Fibroblast of pulmonary artery (primary cell): ENCODE measurements at places on chromosomes 2 and 18.

- DNase-seq: no peak
Measured at GRCh38 chr2:100494712-100495111, 24.4 kb downstream of the NMS start.

- no peak for DNase-seq
Measured at GRCh38 chr18:72726201-72726600, 141.6 kb downstream of the NETO1 start.

GRCh38 chr2:38432820-38433606 is 55.9 kb upstream of the ATL2 start:
- DNase-seq: peak; percentile 4

- no peak for DNase-seq
Measured at GRCh38 chr2:85089585-85089984, 43.6 kb upstream of the TCF7L1 start.

GRCh38 chr2:135742325-135742757 is 686 bp downstream of the UBXN4 start:
- peak; percentile 60 for DNase-seq

GRCh38 chr18:65516209-65516608 is 234.6 kb upstream of the CDH7 start:
- DNase-seq: no peak

DNA sequence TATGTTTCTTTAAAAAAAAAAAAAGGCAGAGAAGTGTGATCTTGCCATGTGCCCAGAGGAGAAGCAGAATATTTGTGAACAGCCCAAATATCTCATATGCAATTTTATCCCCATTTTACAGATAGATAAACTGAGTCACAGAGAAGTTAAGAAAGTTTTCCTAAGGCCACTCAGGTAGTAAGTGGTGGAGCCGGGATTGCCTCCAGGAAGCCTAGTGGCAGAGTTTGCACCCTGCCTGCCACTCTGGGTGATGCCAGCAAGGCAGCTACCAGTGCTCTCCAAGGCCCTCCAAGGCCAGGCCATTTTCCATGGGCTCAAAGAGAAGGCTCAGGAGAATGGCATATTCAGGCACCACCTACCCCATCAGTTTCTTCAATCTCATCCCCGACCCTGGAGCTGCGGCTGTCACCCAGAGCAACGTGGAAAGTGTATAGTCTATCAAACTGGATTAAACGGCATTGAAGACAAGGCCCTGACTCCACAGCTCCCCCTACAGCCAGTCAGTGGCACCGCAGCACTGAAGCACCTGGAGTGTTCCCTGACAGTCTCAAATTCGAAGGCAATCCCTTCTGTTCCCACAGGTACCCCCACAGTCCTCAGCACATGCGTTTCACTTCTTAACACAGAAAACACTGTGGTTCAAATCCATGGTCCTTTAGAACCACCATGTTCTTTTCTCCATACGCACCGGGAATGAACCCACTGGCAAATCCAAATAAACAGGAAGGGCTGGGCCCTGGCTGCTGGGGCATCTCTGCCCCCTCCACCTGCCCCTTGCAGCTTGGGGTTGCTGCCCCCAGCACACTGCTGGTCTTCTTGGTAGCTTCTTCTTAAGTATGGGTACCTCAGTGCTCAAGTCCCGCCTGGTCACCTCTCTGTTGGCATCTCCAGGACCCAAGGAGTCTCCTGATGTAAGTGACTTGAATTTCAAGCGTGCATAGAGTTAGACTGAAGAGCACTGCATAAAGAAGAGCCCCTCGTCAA is 175.3 kb downstream of the INHBB start:
- DNase-seq: peak; percentile 61

DNA sequence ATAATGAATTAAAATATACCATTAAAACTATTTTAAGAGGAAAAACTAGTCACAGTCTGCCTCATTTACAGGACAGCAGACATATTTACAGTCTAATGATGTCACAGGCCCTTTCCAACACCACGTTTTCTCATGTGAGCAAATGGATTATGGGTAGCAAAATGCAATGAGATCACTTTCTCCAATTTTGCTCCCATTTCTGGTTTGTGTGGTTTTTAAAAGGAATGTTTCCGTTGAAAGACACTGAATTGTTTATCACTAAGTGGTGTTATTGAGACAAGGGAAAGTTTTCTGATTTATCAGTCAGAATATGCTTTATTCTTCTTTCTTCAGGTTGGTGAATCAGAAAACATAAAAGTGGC is 11.4 kb upstream of the NR4A2 start:
- peak; percentile 16 for DNase-seq

DNA sequence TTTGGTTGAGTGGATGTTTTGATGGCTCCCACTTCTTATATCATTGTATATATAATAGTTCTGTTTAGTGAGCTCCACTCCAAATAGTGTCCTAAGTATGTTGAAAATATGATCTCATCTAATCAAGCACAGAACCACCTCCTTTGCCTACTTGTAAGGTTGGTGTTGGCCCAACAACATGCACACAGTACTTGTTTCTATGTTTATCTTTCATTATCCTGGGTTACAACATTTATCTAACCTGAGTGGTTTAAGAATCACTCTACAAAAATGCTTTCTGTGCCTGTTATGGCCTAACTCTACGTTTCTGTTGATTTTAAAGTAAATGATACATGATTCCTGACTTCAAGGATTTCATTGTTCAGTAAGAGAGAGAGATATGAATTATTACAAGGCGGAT is 281.9 kb downstream of the FIGN start:
- peak; percentile 3 for DNase-seq

DNA sequence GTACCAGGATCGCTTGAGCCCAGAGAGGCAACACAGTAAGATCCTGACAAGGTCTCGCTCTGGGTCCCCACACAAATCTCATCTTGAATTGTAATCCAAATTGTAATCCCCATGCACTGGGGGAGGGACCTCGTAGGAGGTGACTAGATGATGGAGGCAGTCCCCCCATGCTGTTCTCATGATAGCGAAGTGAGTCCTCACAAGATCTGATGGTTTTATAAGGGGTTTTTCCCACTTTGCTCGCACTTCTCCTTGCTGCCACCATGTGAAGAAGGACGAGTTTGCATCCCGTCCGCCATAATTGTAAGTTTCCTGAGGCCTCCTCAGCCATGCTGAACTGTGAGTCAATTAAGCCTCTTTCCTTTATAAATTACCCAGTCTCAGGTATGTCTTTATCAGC is 46.0 kb upstream of the SERTAD2 start:
- DNase-seq: no peak

- no peak for DNase-seq
Measured at GRCh38 chr18:5618047-5618688, 74.4 kb upstream of the EPB41L3 start.

DNA sequence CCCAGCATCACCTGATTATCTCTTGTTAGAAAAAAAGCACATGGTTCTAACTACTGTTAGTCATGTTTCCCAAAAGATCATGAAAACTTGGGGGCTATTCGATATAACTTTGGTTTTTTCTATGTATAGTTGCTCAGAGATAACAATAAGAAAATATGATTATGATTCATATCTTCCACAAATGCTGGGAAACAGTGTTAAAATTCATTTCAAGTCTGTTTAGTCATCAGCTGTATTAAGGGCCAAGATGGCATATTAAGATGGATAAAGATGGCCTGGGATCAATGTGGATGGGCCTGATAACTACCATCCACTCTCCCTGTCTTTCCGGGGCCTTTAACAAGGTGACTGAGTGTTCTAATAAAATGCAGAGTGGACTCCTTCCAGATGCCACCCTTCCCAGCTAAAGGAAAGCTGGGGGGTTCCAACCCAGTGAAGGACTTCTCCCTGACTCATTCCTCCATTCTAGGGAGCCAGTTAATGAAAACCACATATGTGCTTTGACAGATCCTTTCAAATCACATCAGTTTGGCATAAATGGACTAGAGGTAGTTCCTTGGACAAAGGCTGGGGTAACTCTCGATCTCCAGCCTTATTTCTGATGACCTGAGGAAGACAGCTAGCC is 221.6 kb downstream of the VAPA start:
- no peak for DNase-seq

DNA sequence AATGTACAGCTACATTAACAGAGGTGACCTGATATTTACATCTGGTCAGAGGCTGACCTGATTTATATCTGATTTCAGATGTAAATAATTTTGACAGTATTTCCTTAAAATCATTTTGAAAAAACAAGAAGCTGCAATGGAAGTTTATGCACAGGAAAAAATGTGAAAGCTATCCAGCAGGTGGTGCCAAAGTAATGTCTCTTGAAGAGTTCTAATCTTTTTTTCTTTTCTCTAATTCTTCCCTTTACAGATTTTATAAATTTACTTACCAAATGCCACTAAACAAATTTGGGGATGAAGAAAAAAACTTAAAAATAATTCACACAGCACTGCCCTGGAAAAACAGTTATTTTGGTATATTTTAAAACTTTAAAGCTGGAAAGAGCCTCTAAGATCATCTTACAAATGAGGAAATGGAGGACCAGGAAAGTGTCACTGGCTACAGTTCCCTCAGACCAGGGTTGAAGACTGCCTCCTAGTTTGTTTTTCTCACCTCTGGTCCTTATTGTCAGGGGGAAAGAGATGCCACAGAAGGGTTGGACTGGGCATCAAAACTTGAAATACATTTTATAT is 16.4 kb upstream of the FBLN7 start:
- peak; percentile 80 for DNase-seq

DNA sequence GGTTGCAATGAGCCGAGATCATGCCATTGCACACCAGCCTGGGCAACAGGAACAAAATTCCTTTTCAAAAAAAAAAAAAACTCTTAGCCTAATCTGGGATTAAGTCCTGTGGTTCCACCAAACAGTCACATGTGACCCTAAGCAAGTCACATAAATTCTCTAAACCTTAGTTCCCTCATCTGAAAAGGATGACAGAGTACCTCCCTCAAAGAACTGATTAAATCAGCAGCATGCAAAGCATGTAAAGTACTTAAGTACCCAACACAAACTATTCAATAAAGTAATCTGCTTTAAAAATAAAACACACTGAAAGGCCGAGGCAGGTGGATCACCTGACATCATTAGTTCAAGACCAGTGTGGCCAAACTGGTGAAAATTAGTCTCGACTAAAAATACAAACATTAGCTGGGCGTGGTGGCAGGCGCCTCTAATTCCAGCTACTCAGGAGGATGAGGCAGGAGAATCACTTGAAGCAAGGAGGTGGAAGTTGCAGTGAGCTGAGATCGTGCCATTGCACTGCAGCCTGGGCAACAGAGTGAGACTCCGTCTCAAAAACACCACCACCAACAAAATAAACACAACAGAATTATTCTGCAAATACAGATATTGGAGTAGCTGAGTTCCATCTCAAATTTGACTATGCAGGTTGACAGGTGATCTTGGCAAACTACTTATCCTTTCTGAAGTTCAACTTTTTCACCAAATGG is 7.0 kb downstream of the USP34 start:
- DNase-seq: no peak

DNA sequence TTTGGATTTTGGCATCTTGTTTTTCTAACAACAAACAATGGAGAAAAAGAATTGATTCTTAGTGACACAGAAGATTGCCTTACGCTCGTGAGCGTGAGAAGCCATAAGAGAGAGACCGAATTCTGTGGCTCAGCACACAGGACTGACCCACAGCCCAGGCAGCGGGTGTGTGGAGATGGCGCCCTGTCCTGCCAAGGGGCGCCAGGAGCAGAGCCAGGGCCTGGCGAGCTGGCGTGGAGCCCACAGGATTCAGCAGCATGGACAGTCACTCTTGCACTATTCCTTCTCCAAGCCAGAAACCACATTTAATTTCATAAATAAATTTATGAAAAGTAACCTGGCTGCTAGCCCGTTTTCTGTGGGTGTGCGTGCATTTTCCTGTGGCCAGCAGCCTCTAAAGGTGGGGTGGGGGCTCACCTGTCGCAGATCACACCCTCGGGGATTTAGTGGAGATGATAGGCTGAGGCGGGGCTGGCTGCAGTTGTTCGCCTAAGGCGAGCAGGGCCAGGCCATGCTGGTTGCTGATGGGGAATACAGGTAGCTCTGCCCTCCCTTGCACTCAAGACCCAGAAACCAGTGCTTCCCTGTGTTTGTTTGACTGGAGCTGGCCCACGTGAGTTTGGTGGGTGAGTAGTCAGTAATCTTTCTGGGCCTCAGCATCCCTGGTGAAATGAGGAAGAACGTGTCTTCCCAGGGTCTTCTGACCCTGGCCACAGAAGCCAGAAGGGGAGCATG is 46.2 kb downstream of the FAM168B start:
- no peak for DNase-seq

DNA sequence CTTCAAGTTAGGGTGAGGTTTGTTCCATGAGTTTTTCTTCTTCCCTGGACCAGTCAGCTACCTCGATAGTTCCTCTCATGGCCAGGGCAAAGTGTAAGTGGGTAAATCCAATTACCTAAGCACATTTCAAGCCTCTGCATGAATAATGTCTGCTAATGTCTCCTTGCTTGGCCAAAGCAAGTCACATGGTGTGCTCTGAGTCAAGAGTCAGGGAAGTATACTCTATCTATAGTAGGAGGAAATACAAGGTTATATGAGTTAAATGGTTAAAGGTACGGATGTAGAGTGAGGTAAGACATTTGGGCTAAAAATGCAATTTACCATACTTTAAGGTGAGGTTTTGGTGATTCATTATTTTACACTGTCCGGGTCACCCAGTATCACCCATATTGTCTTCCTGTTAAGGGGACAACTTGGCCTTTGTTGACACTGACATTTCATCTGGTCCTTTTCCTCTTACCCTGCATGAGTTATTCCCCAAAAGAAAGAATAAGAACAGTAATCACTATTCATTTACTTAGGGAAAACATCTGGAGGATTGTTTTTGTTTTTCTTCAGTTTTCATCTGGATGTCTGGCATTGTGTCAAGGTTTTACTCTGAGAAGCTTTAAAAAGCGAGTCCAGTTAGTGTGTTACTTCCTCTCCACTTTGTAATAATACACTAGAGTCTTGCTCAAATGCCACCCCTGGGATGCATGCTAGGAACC is 405.5 kb downstream of the RND3 start:
- peak; percentile 62 for DNase-seq

GRCh38 chr18:56661360-56662062 is 10.4 kb downstream of the WDR7 start:
- DNase-seq: no peak

DNA sequence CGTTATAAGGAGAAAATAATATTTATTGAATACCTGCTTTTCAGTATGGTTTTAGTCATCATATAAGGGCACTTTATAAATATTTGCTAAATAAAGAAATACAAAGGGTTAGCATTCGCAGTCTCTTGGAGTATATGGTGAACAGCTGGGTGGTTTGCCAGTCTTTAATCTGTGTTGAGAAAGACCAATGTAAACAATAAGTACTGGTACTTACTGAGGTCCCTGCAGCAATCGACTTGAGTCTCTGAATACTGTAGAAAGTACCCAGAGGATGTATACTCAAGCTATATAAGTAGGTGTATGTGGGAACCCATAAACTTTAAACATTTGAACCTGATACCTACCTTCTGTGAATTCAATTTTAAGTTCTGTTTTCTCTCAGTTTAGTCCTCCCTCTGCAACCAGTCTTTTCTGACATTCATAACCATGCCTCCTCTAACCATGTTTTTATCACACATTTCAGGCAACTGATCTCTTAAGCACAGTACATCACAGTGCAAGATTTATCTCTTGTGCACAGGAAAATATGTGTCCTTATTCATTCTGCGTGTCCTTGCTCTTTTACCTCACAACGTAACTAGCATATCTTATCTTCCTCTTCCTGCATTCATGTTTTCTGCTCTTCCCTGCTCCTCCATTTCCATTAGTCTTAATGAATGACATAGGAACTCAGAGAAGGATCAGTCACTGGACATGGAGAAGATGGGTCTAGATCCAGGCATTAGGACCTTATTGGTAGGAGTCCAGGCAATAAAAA is 21.7 kb downstream of the C18orf63 start:
- DNase-seq: no peak

- DNase-seq: no peak
Measured at GRCh38 chr2:16190446-16191270, 250.3 kb downstream of the MYCN start.

GRCh38 chr18:3607309-3608098 is 157.5 kb downstream of the TGIF1 start:
- no peak for DNase-seq
